ENCODE measurements at places on chromosomes 1 and 21.

GRCh38 chr1:97038410-97038809 lies 316.8 kb downstream of the PTBP2 start:
- DNase-seq: no peak

GRCh38 chr1:117271959-117272358 lies 61.2 kb upstream of the VTCN1 start:
- DNase-seq: no peak

DNA sequence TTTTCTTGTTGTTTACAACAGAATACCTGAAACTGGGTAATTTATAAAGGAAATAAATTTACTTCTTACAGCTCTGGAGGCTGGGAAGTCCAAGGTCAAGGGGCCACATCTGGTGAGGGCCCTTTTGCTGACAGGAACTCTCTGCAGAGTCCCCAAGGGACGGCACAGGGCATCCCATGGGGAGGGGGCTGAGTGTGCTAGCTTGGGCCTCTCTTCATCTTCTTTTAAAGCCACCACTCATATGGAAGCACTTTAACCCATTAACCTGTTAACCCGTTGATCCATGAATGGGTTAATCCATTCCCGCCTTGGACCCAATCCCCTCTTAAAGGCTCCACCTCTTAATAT lies 76.3 kb downstream of the OBSCN start:
- no peak for DNase-seq

DNA sequence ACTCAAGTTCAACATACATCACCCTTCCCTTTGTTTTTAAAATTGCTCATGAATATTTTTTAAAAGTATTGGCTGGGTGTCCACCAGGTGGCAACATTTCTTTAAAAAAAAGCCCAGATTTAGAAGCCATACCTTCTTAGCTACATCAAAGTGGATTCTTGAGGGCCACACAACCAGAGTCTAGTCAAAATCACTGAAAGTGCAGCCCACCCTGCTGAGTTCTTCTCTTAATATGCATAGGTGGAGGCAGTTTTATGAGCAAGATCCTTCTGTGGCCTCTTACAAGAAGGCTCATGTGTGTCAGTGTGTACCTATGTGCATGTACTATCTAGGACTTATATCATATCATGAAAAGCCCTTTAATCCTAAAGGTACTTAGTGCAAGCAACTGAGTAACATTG lies 16.9 kb upstream of the GNG12 start:
- DNase-seq: no peak

DNA sequence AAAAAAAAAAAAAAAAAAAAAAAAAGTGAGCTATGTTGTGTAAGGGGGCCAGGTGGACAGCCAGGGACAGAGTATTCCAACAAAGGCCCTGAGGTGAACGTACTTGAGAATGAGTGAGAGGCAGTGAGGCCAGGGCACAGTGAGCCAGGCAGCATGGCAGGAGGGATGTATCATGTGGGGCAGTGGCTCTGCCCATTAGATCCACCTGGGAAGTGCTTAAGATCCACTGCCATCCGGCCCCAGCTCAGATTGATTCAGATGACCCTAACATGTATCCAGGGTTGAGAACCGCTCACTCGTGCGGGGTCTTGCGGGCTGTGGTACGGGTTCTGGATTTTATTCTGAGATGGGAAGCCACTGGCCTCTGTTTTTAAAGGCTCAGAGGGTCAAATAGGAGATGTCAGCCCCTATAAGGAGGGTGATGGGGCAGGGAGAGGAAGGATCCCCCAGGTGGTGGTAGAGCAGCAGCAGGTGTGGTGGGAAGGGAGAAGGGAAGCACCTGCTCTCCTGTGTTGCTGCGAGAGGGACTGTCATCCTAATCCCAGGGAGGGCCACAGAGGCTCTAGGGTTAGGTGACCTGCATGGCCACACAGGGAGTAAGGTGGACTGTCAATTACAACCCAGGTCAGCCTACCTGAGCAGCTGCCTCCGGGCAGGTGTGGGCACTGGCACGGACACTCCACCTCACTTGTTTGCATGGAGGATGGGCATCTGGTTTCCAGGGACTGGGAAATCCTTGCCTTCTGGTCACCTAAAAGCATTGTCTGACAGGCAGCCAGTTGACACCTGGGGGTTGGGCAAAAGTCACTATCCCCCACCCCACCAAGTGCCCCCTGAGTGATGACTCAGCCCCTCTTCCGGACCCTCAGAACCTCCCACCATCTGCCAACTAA lies 31.6 kb downstream of the CDK18 start:
- DNase-seq: no peak

DNA sequence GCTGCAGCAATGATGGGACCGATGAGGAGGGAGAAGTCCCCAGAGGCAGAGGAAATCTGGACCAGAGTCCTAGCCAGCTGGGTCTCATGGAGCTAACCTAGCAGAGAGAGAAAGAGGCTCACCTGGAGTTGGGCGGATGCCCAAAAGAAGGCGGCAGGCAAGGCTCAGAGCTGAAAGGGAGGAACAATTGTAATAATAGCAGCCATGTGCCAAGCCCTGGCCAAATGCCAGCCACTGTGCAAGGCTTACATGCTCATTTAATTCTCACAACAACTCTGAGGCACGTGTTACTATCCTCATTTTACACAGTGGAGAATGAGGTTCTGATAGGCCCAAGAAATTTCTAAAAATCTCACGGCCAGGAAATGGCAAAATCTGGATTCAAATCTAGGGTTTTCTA lies 50.0 kb upstream of the ZNF648 start:
- DNase-seq: no peak
